ENCODE measurements at places on chromosomes 11 and 22.

DNA sequence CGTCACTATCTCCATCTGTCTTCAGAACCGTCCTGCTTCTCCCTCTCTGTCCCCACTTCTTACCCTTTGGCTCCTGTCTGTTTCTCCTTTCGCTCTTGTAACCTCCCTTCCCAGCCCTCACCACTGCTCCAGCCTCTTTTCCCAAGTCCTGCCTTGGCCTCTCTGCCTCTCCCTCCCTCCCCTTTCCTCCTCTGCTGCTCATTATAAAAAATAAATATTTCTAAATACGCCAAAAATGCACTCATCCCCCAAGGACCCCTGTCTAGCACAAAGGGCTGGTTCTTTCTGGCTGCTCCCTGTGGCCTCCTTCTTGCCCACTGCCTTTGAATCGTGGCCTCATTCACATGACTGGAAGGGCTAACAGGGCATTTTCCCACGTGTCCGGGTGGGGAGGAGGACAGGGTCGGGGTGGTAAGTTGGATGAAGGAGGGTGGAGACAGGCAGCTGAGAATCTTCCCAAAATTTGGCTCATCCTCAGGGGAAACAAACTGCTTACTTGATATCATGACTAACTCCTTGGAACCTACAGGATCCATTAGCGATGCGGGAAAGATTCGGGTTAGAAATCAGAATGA, 26.4 kb upstream of the OAF start:
- no peak for DNase-seq

- DNase-seq, result no peak
These were observed 50.3 kb upstream of the CD44 start for GRCh38 chr11:35088676-35089075.

GRCh38 chr11:45649544-45650165, 15.8 kb downstream of the CHST1 start:
- DNase-seq, result no peak

DNA sequence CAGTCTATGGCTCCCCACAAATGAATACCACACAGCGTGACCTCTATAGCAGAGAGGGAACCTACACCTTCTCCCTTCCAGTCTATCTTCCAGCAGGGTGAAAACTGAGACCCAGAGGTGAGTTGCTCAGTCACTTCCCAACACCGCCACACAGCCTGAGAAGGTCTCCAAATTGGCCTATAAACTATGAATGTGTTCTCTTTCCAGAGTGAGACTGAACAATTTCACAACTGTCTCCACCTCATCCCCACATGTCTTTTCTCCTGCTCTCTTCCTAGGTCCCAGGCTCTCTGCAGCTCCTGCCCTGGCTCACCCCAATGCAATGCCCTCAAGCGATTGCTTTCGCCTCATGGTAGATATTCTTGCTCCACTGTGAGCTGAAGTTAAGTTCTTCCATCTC, 14.0 kb downstream of the CLMP start:
- no peak for DNase-seq

GRCh38 chr22:35600476-35600875, 16.7 kb downstream of the MB start:
- DNase-seq, result no peak

- DNase-seq, result no peak
These were observed 490.3 kb downstream of the METTL15 start for GRCh38 chr11:28598531-28598930.

DNA sequence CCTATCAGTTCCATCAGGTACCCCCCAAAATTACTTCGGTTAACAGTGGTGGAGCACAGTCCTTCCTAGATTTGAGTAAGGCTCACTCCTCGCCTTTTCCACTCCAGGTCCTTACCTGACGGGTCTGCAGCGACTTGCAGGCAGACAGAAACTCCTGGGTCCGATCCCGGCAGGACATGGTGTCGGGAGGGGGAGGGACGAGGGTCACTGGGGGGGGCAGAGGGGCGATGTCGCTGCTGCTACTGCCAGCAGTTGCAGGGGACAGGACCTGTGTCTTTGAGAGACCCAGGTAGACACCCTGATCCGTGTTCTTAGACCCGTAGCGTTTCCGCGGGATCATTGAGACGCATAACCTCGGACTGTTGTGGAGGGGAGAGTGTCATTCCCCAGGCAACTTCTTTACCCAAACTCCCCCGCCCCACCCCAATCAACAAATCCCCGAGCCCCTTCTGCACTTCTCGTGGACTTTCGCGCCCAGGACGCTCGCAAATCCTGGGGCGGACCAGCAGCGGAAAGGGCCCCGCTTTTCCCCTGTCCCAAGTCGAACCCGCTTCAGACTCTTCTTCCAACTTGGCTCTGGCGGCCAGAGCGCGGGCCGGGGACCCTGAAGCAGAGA, 839 bp downstream of the STX5 start:
- no peak for DNase-seq

DNA sequence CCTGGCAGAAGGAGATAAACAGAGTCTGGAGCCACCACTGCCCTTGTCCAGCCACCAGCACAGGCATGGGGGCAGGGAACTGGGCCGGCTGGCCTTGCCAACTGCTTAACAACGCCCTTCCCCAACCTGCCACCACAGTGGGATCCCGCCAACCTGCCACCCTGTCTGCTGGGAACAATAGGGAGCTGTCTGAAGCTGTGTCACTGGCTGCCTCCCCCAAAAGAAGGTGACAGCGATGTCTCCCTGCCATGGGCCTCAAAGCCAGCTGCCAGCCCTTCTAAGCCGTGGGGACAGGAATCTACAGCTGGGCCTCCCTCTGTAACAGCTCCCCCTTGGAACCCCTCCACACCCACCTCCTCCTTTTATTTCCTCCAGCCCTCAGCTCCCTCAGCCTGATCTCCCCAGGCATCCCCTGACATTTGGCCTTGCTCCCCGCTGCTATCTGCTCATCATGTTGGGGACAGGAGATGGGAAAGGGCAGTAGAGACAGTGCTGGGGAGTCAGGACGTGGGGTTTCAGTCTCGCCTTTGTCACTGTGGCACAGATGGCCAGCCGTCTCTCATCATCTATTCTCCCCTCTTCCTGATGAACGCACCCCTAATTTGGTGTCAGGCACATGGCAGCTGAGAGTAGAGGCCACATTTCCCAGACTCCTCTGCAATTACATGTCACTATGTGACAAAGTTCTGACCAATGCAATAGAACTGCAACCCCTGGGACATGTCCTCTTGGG, 51.3 kb upstream of the PRDM11 start:
- DNase-seq, result no peak

DNA sequence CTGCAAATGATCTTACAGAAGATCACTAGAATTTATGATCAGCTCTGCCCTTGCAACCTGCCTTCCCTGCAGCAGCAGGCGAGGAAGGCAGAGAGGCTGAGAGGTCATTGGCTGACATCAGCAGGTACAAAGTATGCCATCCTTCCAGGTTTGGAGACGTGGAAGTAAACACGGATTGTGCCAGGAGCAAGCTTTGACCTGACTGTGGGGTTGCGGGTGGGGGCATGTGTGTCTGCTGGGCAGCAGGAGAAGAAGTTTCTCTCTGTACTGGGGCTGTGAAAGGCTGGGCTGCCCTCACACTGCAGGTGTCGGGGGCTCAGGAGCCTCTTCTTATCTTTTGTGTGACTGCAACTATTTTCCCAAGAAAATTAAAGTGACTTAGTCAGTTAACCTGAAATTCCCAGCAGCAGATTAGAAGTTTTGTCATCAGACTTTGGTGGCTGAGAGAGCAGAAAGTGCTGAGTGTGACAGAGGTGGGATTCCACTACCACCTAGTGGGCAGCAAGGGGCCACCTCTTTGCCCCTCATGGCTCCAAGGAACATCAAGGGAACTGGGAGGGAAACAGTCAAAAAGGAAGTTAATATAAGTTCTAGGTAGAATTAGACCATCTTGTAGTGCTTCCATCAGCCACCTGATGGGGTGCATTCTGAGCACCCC, 565.9 kb downstream of the ETS1 start:
- no peak for DNase-seq

- DNase-seq, result no peak
These were observed 10.3 kb downstream of the OSBP2 start for GRCh38 chr22:30704978-30705377.

GRCh38 chr22:44329179-44329796, 16.5 kb upstream of the SHISAL1 start:
- DNase-seq, result no peak

GRCh38 chr11:76624500-76625379, 45.8 kb downstream of the LRRC32 start:
- DNase-seq, result no peak

- no peak for DNase-seq
These were observed 115.4 kb downstream of the BRD1 start for GRCh38 chr22:49712195-49712791.

- peak; percentile 66 for DNase-seq
These were observed 6.7 kb downstream of the SLC25A18 start for GRCh38 chr22:17569971-17570511.

GRCh38 chr11:48116437-48117228, 100.0 kb upstream of the OR4B1 start:
- DNase-seq, result no peak

- DNase-seq, result no peak
These were observed 22.0 kb upstream of the FGF4 start for GRCh38 chr11:69797156-69797555.

- DNase-seq, result no peak
These were observed 18.1 kb upstream of the ANO1 start for GRCh38 chr11:70059971-70060370.

- no peak for DNase-seq
These were observed 147.5 kb downstream of the LDLRAD3 start for GRCh38 chr11:36091256-36091811.

- no peak for DNase-seq
These were observed 41.1 kb downstream of the BMAL1 start for GRCh38 chr11:13318498-13319295.

- DNase-seq, result no peak
These were observed 16.5 kb upstream of the USP18 start for GRCh38 chr22:18133452-18133851.

DNA sequence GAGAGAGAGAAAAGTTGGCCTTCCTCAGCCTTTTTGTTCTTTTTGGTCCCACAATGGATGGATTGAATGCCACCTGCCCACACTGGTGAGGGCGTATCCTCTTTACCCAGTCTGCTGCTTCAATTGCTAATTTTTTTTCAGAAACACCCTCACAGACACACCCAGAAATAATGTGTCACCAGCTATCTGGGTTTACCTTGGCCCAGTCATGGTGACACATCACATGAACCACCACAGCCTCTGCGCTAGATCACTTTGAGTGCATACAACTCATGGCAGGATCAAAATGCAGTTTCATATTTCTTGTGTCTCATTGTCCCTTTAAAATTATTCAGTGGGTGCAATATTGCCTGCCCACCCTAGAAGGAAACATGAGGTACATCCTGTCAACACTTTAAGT, 63.3 kb downstream of the ADAMTS15 start:
- DNase-seq, result no peak

- peak; percentile 62 for DNase-seq
These were observed 177.6 kb downstream of the IGLL1 start for GRCh38 chr22:23402275-23403151.

DNA sequence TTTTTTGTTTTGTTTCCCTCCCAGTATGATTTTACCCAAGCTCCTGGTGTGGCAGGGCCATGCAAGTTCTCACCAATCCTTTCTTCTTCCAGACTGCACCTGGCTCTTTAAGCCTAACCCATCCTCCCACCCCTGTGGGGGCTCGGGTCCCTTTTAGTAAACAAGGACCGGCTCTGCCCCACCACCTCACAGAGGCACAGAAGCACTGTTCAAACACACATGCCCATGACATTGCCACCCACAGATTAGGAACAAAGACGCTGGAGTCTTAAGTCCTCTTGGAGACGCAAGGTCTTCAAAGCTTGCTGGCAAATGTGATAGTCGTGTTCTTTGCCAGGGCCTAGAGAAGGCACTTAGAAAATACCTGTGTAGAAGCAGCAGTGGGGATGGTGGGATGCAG, 18.9 kb downstream of the UQCR10 start:
- no peak for DNase-seq

- DNase-seq, result peak; percentile 43
These were observed 44.2 kb upstream of the TTLL12 start for GRCh38 chr22:43230971-43231723.
